Activated naive CD8-positive, alpha-beta T cell treated with anti-CD3 and anti-CD28 coated beads for 36 hours (primary cell): ENCODE measurements at places on chromosomes 6 and 20. TPM values are rescaled to one million over a fixed set of nuclear protein-coding genes. Genes with fewer than 3 reads are reported as not detected.

SCUBE3 gene
- not detected for total RNA-seq

LPA gene
- total RNA-seq: not detected

ALDH8A1 gene
- 1.8 TPM for total RNA-seq

TNF gene
- total RNA-seq: 115 TPM

- H3K27ac ChIP-seq: peak overlapping the region; percentile 85
- no peak overlapping the region for H3K4me3 ChIP-seq
- peaks cover 5% of the 10 kb centered on the region for H3K36me3 ChIP-seq
- H3K27me3 ChIP-seq: peaks cover 38% of the 10 kb centered on the region
These were observed 18.9 kb downstream of the GSTA4 start for GRCh38 chr6:52976149-52976548.

DNA sequence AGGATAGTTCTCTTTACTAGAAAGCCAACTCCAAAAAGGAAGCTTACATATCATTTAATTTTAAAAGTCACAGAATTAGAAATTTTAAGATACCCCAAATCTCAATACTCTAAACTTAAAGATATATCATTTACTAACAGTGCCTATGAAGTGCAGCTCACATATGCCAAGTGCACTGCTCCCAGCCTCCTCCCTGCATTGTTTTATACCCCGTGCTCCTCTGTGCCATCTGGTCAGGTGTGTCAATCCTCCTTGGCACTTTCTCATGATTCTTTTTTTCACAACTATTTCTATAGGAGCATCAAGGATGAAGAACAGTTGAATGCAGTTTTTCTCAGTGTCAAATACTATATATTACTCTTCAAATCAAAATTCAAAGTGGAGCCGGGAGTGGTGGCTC, 8.8 kb downstream of the MAP7 start:
- H3K4me1 ChIP-seq: no peaks in the 10 kb centered on the region
- H3K27me3 ChIP-seq: peaks cover 32% of the 10 kb centered on the region
- H3K27ac ChIP-seq: no peak overlapping the region

DNA sequence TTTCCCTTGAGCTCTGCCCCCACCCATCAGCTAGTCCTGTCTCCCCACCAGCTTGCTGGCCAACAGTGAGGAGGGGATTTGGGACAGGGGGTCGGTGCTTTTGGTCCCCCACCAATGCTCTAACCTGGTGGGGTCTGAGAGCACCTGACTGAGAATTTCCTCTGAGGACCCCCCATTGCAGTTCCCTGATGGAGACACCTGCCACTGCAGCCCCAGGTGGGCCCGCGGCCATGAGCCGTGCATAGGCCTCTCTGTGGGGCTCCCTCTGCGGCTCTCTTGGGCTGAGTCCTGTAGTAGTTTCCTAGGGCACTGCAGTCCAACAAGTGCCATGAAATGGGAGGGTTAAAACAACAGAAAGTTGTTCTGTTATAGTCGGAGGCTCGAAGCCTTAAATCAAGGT, 172.2 kb upstream of the SNX9 start:
- no peak overlapping the region for H3K4me3 ChIP-seq
- no peaks in the 10 kb centered on the region for H3K27me3 ChIP-seq
- DNase-seq: no peak
- peaks cover 17% of the 10 kb centered on the region for H3K4me1 ChIP-seq

GRCh38 chr20:17809362-17810061, 109.7 kb downstream of the BANF2 start:
- DNase-seq: no peak
- peaks cover 1% of the 10 kb centered on the region for H3K27me3 ChIP-seq
- H3K36me3 ChIP-seq: no peaks in the 10 kb centered on the region

GRCh38 chr6:131206463-131207251, 71.4 kb downstream of the AKAP7 start:
- DNase-seq: no peak
- peaks cover 24% of the 10 kb centered on the region for H3K36me3 ChIP-seq
- H3K4me3 ChIP-seq: no peak overlapping the region
- peak overlapping the region; percentile 35 for H3K27ac ChIP-seq

DNA sequence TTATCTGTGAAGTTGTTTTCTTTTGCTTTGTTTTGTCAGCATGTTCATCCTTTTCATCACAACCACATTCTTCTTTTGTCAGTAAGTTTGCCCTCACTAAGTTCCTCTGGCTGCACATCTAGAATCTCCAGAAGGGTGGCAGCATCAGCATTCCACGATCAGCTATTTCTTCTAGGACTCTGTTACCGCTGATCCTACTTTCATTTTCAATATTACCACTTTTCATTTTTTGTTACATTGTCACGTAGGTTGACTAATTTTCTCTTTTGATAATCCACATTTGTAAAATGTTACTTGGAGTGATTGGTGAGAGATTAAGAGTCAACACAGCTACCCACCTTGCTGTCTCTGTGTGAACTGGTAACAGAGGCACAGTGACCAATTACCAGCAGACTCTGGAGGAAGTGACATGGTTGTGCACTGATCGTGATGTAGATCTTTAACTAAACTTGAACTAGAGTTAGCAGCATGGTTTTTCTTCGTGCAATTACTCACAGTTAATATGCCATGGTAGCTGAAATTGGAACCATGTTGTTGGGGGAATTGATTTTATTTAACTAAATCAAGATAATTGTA, 307.9 kb upstream of the SLC35B3 start:
- H3K4me1 ChIP-seq: peaks cover 8% of the 10 kb centered on the region
- peaks cover 5% of the 10 kb centered on the region for H3K27me3 ChIP-seq
- DNase-seq: peak; percentile 0
- H3K36me3 ChIP-seq: peaks cover 1% of the 10 kb centered on the region
- H3K27ac ChIP-seq: no peak overlapping the region

GRCh38 chr20:35305682-35306556, 13.7 kb upstream of the FAM83C start:
- peak; percentile 86 for DNase-seq
- H3K4me3 ChIP-seq: peak overlapping the region; percentile 56
- peak overlapping the region; percentile 92 for H3K27ac ChIP-seq
- no peaks in the 10 kb centered on the region for H3K27me3 ChIP-seq
- peaks cover 6% of the 10 kb centered on the region for H3K36me3 ChIP-seq

GRCh38 chr6:43180985-43181384, 1.0 kb upstream of the CUL9 start:
- peak overlapping the region; percentile 87 for H3K27ac ChIP-seq
- peak overlapping the region; percentile 18 for H3K4me3 ChIP-seq
- DNase-seq: no peak
- H3K4me1 ChIP-seq: peaks cover 38% of the 10 kb centered on the region
